ENCODE measurements at places on chromosomes 3 and 15.

- no peak for DNase-seq
These were observed 111.3 kb downstream of the GBE1 start for GRCh38 chr3:81650187-81650586.

DNA sequence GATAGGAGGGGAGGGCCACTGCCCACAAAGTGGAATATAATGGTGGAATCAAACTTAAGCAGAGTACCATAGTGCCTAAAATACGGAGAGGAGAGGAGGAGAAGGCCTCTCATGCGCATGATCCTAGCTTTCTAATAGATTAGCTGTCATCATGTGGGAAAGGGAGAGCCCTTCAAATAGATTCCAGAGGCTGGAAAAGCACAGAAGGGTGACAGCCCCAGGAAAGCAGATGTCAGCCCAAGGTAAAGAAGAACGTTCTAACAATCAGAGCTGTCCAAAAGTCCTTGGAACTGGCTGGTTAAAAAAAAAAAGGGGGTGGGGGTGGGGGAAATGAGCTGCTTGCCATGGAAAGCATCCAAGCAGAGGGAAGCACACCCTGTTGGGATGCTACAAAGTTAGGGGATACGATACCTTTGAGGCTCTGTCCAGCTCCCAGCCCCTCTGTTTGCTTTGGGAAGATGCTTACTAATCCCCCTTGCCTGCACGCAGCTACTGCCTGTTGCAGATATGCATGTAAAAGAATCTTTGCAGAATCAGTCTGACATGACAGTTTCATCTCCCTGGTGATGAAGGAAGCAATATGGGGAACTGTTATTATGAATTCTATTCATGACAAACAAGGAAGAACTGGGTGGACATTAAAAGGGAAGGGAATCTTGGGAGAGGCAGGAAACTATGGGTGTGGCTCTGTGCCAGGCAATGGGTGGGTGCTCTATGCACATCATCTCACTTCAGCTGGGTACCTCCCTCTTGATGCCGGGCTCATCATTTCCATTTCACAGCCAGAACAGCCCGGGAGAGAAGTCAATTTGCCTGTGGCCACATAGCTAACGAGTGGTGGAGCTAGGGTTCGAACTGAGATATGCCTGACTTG, 10.1 kb upstream of the LMCD1 start:
- no peak for DNase-seq

GRCh38 chr3:171960159-171960558, 79.2 kb upstream of the FNDC3B start:
- no peak for DNase-seq

DNA sequence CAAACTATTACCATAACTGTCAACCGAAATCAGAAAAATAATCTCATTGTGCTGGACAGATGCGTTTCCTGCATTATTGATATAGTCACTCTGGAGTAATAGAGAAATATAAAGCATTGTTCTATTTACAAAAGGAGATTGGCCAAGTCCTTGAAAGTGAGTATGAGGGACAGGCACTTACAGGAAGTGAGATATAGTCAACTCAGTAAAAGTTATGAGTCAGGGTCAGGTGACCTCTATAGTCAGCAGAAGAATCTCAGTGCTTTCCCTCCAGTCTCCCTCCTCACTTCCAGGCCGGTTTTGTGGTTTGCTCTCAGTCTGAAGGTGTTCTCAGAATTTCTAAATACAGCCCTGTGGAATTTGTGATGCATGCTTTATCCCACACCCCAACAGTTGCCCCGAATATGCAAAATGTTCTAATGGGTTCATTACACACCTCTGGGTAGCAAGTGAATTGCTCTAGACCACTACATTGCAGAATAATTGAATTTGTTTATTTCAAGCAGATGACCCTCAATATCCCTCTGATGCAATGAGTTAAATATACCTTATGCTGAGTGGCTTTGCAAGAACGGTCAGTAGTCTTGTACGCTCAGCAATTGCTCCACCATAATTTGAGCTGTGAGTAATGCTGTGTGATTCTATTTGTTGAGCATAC, 787.7 kb downstream of the MCTP2 start:
- no peak for DNase-seq

GRCh38 chr3:44981220-44981619, 5.2 kb downstream of the EXOSC7 start:
- DNase-seq, result no peak

- no peak for DNase-seq
These were observed 170.9 kb downstream of the OXSM start for GRCh38 chr3:25960776-25961175.

GRCh38 chr3:12442654-12443501, 41.4 kb upstream of the TSEN2 start:
- DNase-seq, result no peak

DNA sequence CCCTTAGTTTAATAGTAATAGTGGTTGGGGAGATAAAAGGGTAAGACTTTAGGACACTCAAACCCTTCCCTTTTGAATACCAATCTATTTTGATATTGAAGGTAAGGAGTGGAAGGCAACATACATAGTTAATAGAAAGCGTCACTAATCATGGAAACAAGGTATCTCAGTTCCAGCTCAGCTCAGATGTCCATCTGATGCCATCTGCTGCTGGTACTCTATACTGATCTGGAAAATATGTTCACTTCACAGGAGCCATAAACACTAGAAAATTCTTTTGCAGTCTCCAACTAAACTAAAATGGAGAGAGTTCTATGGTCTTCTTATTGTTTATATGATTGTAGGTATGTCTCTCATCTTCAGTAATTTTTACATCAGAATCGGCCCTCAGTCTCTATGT, 1777.1 kb downstream of the OTOL1 start:
- DNase-seq, result no peak

DNA sequence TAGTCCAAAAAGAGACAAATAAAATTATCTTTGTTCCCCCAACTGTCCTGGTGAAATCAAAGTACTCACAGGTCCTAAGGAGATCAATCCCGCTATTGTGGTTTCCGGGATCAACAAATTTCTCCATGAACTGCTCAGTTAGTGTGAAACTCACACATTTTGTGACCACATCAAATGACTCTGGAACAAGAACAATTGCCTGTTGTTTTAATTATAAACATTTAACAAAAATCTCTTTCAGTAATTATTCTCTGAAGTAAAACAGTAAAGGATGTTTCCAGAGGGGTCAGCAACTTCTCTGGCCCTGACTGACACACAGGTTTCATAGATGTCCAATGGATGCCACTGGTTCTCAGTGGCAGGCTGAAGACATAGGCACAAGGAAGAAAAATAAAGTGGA, 3.9 kb downstream of the CLDND1 start:
- DNase-seq, result no peak

Measured in HL-60 (cell line).